Right ventricle myocardium superior (tissue), 1 donor: ENCODE measurements at places on chromosomes 13 and 19.

DNA sequence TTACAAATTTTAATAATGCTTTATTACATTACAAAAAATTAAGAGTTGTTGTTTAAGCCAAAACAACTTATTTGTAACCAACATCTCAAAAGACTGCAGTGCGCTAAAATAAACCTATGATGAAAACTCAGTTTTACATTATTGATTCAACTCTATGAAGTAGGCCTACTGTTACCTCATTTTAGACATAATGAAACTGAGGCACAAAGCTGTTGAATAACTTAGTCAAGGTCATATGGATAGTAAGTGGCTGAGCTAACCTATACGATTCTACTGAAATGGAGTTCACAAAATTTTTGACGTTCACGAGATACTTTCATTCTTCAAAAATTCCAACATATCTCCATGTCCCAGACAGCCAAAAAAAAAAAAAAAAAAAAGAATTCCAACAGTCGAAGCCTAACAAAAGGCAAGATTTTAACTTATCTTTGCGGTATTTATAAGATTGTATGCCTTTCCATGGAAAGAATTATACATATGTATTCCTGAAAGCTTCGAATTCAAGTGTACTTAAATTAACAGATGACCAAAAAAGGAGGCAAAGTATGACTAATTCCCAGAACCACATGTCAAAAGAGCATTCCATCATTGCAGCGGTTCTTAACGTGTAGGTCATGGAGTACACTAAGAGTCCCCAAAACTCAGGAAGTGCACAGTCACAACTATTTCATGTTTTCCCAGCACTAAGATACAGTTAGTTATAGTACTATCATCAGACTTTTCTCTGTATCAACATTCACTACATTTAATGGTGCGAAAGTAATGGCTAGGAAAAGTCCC lies 69.4 kb downstream of the PSPC1 start:
- no peak for DNase-seq

GRCh38 chr19:10643172-10643967 lies 10.8 kb upstream of the ILF3 start:
- DNase-seq = no peak

DNA sequence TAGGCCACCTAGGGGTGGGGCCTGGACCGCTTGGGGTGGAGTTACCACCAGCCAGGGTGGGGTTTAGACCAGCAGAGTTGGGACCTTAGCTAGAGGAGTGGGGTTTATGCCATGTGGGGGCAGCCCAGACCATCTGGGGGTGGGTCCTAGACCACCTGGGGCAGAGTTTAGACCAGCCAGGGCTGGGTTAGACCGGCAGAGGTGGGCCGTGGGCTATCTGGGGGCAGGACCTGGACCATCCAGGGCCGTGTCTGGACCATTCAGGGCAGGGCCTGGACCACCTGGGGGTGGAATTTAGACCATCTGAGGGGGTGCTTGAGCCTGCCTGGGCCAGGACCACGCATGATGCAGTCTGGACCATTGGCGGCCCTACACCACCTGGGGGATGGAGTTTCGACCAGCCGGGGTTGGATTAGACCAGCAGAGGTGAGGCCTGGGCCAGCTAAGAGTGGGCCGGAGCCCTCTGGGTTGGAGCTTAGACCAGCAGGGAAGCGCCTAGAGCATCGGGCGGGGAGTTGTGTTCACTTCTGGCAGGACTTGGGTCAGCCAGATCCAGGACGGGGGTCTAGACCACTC lies 10.0 kb upstream of the CACNG6 start:
- no peak for DNase-seq

DNA sequence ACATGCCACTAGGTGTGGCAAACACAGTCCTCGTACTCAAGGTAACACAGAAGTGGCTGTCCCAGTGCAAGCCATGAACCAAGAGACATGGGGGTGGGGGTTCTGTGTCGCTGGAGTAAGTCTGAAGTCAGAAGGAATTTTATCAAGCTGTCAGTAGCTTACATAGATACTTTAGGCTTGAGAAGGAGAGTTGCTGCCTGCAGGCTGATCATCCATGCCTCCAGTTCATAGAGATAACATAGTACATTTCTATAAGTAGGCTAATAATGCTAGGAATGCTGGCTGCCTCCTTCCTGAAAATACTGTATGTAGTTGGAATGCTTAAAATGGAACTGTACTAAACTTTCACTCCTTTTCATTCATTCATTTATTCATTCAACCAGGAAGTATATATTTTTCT lies 70.1 kb downstream of the CAB39L start:
- no peak for DNase-seq

DNA sequence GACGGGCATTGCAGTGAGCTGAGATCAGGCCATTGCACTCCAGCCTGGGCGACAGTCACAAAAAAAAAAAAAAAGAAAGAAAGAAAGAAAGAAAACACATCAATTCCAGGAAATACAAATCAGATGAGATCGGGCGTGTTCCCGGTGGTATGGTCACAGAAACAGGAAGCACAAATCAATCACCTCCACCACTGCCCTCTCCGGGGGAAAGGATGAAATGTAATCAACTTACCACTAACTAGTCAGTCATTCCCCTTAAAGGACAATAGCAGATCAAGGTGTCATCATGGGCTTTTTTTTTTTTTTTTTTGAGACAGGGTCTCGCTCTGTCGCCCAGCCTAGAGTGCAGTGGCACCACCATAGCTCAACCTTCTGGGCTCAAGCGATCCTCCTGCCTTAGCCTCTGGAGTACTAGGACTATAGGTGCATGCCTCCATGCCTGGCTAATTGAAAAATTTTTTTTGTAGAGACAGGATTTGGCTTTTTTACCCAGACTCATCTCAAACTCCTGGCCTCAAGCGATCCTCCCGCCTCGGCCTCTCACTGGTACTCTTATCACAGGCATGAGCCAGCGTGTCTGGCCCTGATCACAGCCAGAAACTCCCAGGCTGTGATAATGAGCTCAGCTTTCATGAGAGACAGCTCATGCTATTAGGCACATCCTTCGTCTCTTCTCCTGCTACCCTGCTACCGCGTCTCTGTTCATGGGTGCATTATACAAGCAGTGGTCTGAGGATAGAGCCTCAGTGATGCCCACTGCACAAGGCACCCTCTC lies 6.8 kb upstream of the DPRX start:
- no peak for DNase-seq

GRCh38 chr19:39497996-39498797 lies 550 bp upstream of the DLL3 start:
- DNase-seq = no peak

DNA sequence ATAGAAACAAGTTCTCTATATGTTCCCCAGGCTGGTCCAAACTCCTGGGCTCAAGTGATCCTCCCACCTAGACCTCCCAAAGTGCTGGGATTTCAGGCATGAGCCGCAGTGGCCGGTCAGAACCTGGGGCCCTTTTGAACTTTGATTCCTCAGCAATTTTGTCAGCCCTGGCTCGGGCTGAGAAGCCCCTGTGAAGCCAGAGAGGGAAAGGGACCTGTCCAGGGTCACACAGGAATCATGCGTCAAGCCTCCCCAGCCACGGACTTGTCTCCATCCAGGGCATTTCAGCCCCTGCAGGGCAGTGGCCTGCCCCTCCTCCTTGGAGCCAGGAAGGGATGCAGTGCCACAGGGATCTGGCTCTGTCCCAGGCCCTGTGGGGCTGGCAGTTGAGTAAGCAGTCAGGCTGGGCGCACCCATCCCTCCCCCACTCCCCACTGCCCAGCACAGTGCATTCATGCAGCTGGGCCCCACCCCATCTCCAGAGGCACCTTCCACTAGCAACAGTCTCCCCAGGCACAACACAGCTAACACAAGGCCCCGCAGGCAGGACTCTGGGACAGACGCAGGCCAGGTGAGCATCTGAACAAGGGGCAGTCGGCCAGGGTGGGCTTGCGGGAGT lies at the start of gene CAPS:
TSS of gene CAPS (plus strand) at position 516 of the 619 bp plus-strand sequence. CDS start 153 bp downstream, outside the sequence.
- DNase-seq = peak; percentile 70

DNA sequence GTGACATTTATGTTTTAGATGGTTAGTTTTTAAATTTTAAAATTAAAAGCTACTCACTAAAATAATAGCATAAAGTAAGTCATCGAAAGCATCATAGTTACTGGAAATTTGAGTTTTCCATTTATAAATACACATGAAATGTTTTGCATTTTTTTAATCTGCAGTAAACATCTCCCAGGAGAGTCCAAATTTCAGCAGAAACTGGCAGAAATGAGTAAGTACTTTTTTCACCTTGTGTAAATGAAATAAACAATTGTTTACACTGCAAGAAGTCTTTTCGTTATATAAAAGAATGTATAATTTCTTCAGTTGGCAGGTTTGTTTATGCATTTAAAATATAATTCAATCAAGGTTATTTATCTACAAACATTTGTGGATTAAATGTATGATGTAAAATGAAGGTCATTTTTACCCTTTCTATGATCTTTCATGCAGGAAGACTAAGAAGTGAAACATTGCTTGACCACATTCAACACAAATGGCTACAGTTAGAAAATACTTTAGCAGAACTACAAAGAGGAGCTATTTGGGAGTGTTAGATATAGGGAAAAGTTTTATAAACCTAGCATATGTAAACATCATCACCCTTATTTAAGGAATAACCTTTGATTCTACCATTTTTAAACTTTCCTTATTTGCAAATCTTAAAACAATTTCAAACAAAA lies 55.6 kb downstream of the RCBTB2 start:
- no peak for DNase-seq

DNA sequence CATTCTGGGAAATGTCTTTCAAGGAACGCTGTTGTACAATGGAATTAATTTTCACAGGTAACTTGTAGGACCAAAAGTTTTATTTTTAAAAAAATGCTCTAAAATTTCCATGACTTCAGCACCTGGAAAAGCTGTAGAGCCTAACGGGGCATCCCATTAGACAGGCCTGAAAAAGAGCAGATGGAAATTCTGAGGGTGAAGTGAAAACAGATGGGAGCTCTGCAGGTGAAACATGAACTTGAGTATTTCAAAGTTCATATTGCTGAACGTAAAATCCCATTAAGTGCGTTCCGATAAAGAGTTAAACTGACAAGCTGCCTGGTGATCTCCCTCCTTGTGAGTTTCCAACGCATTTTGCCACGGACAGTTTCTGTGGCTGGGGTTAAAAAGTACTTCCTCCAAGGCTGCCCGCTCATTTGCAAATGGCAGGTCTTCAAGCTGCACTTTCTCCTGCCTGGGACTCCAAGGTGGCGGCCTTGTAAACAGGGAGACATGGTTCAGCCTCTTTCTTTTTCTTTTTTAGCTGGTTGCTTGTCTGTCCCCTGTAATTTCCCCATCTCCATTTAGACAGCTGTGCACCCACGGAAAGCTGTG lies 450.4 kb downstream of the FGF9 start:
- DNase-seq = no peak

DNA sequence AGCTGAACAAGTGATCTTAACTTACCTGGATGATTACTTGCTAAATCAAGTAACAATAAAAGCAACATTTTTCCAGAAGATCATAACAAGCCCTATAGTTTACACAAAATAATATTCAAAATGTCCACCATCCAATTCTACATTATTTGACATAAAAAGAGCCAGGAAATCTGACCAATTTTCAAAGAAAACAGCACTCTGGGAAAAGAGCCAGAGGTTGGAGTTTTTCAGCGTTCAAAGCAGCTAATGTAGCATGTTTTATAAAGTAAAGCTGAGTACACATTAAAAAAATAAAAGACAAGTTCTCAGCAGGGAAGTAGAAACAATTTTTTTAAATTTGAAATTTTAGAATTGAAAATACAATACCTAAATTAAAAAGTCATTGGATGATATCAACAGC lies 62.6 kb downstream of the UFM1 start:
- DNase-seq = no peak

DNA sequence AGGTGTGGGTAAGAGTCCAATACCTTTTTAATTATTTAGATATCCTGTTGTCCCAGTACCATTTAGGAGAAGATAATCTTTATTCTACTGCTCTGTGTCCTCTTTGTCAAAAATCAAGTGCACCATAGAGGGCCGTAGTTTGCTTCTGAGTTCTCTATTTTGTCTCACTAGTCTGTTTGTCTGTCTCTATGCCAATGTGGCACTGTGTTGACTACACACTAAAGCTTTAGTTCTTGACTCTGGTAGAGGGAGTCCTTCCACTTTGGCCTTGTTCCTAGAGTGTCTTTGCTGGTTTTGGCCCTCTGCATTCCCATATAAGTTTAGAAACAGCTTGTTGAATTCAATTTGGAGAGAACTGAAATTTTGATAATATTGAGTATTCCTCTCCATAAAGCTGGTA lies 75.9 kb downstream of the SCGB2B2 start:
- DNase-seq = no peak

- no peak for DNase-seq
These were observed 31.2 kb upstream of the KL start for GRCh38 chr13:32984857-32985626.

DNA sequence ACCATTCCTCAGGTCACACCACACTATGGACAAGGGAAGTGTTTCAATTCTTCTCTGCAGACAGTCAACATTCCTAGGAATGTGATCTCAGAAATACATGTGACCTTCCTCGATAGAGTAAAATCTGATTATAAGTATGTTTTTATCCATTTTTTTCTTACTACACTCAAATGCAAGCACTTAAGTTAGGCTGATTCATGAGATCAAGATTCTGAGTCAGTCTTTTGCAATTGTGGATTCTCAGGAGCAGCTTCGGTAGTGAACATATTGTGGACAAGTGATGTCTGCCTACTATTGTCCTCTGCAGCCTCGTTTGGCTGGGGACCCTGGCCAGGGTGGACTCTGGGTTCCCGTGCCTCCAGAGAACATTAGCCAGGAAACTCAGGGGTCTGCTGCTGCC lies 3.2 kb downstream of the SERPINE3 start:
- DNase-seq = no peak

DNA sequence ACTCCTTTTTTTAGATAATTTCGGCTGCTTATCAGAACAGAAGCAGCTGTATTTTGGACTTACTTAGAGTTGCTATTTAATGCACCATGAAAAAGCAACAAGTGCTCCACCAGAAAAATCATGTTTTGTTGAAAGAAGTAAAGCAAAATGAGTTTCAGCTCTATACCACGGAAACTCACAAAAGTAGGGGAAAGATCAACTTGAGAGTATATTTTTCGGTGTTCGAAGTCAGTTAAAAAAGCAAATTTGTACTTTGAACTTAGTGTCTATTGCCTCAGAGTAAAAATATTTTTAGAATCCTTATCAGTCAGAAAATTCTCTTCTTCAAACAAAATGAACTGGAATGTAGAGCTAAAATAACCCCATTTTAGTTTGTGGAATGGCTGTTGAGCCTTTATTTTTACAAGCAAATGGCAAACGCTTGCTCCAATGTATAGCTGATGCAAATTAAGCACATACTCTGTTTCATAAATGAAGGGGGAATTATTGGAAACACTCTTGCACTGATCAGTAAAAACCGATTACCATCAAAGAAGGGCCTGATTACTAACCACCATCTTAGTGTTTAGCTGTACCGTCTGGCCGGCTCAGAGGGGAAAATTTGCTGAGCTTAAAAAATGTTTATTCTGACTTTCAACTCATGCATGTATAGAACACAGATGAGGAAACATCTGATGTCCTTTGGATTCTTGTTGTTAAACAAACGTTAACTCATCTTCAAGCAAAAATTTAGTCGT lies 540.7 kb downstream of the GPC6 start:
- DNase-seq = no peak

GRCh38 chr19:47820410-47820809 lies 1.3 kb upstream of the CRX start:
- DNase-seq = no peak
